ENCODE measurements at places on chromosomes 4 and X.

DNA sequence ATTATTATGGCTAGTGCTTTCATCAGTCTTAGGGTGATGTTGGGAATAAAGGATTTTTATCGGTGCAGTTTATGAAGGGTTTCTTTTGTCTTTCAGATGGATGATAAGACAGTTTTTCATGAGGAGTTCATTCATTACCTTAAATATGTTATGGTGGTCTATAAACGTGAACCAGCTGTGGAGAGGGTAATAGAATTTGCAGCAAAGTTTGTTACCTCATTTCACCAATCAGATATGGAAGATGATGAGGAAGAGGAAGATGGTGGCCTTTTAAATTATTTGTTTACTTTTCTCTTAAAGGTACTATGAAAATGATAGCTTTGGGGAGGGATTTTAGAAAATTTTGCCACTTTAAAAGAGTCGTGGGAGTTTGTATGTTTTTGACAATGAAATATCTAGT is 1.3 kb downstream of the NCAPG start:
- DNase-seq, result no peak
- peaks cover 21% of the 10 kb centered on the region for H3K36me3 ChIP-seq
- H3K27me3 ChIP-seq, result no peaks in the 10 kb centered on the region
- H3K4me1 ChIP-seq, result peaks cover 24% of the 10 kb centered on the region
- H3K27ac ChIP-seq, result no peak overlapping the region

GRCh38 chr4:165461159-165461821 is 82.5 kb downstream of the CPE start:
- H3K4me1 ChIP-seq, result peaks cover 37% of the 10 kb centered on the region
- H3K27me3 ChIP-seq, result no peaks in the 10 kb centered on the region
- no peak overlapping the region for H3K4me3 ChIP-seq

DNA sequence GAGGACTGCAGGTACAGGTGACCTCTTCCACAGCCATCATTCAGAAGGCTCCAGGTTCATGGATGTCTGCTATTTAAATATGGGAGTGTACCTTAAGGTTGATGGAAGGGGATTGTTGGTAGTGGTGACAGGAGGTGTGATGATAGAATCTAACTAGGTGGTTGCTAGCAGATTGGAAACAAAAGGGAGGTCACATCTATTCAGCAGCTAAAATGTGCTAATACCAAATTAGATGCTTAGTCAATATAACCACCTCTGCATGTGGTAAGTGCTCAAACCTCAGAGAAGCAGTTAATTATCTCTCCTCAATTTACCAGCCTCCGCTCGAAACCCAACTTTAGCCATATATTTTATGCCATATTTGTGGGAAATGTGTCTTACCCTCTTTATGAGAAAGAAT is 98.7 kb upstream of the CCSER1 start:
- no peaks in the 10 kb centered on the region for H3K27me3 ChIP-seq
- no peak overlapping the region for H3K4me3 ChIP-seq
- peaks cover 4% of the 10 kb centered on the region for H3K4me1 ChIP-seq
- no peak overlapping the region for H3K27ac ChIP-seq
- DNase-seq, result no peak

DNA sequence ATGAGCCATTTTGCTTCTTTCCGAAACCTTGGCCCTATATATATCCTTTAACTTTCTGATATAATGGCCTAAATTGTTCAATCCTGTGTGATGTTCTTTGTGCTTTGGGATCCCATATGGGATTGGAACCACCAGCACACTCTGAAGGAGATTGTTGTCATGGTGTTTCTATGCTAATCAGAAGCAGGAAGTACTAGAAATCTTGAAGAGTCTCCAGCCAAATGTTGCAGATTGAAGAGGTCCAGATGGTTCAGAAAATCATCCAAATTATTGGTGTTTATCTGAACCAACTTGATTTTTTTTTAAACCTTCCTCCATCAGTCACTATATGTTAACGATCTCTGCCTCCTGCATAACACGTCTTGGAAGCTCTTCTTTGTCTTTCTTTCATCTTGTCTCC is 72.8 kb downstream of the KIT start:
- H3K27ac ChIP-seq, result no peak overlapping the region
- H3K36me3 ChIP-seq, result peaks cover 8% of the 10 kb centered on the region
- H3K4me1 ChIP-seq, result no peaks in the 10 kb centered on the region
- H3K27me3 ChIP-seq, result no peaks in the 10 kb centered on the region
- H3K4me3 ChIP-seq, result no peak overlapping the region
- no peak for DNase-seq

All from type B pancreatic cell (in vitro differentiated cells).